Putamen (tissue), 1 donor: ENCODE measurements at places on chromosomes 2 and 18.

DNA sequence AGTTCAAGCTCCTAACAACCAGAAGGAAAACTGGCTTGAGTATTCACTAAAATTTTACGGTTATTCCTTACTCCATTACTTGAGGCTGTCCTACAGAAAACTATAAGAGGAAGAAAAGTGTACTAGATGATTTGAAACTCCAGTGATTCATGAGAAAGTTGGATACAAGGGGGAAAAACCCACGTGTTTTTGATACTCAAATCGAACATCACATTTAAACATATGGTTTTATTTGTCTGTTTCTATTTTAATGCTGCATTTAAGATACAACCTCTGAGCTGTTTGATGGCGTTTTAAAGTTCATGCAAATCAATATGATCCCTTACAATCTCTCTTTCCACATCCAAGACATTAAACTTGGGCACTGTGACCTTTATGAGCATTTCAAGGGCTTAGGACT lies 125.1 kb upstream of the LMAN1 start:
- DNase-seq = no peak

- no peak for DNase-seq
Measured at GRCh38 chr2:237182422-237183123, 96.9 kb downstream of the COPS8 start.

DNA sequence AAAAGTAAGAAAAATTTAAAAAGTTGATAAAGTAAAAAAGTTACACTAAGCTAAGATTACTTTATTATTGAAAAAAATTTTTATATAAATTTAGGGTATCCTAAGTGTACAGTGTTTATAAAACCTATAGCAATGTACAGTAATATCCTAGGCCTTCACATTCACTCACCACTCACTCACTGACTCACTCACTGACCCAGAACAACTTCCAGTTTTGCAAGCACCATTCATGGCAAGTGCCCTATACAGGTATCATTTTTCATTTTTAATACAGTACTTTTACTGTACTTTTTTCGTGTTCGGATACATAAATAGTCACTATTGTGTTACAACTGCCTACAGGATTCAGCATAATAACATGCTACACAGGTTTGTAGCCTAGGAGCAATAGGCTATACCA lies 8.9 kb upstream of the THUMPD2 start:
- DNase-seq = no peak

GRCh38 chr18:23568281-23569138 lies 17.8 kb downstream of the NPC1 start:
- DNase-seq = no peak

DNA sequence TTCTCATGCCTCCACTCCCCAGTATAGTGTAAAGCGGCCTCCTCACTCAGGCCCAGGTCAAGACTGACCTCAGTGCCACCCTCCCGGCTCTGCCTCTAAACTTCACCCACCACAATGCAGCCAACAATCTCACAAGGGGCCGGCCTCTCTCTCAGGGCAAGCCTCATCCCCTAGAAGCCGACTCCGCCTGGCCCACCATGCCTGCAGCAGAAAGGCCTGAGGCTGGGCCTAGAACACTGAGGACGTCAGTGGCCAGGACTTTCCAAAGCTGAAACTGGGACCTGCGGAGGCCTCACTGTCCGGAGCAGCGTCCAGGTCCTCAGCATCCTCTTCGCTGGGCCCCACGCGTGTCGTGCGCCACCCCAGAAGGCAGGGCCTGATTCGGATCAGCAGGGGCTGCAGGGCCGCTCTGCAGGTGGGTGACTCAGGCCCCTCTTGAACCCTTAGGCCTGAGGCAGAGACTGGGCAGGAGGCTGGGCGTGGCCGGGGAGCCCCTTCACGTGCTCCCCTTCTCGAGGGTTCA lies 52.9 kb downstream of the PKDCC start:
- DNase-seq = no peak

- no peak for DNase-seq
Measured at GRCh38 chr2:205482399-205483081, 199.8 kb upstream of the NRP2 start.

DNA sequence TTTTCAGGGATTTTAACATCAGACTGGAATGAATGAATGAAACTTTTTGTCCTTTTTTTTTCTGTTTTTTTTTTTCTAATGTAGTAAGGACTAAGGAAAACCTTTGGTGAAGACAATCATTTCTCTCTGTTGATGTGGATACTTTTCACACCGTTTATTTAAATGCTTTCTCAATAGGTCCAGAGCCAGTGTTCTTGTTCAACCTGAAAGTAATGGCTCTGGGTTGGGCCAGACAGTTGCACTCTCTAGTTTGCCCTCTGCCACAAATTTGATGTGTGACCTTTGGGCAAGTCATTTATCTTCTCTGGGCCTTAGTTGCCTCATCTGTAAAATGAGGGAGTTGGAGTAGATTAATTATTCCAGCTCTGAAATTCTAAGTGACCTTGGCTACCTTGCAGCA lies 53.4 kb downstream of the SMAD4 start:
- no peak for DNase-seq

DNA sequence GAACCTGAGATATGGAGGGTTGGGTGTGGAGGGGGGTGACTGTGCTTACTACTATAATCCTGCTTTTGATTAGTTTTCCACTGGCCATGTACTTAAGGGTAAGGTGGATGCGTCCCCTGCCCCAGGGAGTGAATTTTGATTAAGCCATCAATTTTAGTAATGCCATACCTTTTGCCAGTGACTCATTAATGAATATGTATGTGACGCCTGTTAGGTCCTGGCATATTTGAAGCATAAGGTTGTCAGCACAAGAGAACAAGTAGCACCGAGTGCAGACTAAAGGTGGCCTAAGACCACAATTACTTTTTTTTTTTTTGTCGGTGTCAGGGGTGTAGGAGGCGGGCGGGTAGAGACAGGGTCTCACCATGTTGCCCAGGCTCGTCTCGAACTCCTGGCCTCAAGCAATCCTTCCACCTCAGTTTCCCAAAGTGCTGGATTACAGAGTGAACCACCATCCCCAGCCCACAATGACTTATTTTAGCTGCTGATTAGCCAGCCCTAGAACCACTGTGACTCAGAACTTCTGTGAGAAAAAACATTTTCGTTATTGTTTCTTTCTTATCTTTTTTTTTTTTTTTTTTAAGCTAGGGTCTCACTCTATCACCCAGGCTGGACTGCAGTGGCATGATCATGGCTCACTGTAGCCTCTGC lies 7.0 kb downstream of the TANC1 start:
- DNase-seq = no peak

GRCh38 chr2:205728366-205728765 lies 46.1 kb downstream of the NRP2 start:
- no peak for DNase-seq

DNA sequence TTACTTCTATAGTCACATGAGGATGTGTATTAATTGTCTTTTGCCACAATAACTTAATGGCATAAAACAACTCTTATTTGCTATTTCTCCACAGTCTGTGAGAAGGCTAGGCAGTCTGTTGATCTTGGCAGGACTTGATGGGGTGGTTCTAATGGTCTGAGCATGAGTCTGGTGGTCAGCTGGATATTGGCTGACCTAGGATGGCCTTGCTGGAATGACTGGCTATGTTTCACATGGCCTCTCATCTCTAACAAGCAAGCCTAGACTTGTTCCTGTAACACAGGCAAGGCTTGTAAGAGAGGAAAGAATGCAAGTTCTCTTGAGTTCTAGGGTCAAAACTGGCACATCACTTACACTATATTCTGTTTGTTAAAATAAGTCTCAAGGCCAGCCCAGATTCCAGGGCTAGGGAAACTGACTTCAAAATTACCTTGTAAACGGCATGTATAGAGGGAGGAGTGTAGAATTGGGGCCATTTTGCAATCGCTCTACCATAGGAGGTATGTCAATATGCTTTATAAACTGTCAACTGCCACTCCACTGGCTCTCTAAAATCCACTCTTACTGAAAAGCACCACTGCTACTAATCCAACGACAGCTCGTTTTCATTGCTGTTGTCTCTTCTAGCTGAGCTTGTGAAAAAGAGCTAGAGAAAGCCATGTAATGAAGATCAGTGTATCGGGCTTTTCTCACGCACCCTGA lies 325.0 kb upstream of the PKDCC start:
- no peak for DNase-seq

GRCh38 chr2:20672201-20672951 lies 5.4 kb downstream of the GDF7 start:
- no peak for DNase-seq

DNA sequence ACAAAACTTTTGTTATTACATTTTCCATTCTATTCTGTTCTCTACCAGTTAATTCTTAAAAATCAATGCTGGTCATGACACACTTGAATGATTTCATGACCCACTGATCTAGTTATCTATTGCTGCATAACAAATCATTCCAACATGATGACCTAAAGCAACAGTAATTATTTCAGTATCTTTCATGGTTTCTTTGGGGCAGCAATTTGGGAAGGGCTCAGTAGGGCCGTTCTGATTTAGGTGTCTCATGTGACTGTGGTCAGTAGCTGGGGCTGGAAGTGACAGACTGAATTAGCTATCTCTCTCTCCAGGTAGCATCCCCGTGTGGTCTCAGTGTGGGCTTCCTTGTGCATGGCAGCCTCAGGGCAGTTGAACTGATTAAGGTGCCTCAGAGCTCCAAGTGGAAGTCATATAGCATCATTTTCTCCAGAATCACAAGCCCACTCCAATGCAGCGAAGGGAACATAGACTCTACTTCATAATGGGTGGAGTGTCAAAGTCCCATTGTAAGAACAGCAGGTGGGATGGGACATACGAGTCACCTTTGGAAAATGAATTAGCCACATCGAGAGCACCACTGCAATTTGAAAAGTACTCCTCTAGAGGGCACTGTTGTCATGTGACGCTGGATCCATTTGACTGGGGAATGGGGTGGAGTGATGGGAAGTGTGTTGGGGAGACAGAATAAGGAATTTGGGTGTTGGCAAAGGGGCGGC lies 39.1 kb upstream of the FAM136A start:
- DNase-seq = peak; percentile 34

DNA sequence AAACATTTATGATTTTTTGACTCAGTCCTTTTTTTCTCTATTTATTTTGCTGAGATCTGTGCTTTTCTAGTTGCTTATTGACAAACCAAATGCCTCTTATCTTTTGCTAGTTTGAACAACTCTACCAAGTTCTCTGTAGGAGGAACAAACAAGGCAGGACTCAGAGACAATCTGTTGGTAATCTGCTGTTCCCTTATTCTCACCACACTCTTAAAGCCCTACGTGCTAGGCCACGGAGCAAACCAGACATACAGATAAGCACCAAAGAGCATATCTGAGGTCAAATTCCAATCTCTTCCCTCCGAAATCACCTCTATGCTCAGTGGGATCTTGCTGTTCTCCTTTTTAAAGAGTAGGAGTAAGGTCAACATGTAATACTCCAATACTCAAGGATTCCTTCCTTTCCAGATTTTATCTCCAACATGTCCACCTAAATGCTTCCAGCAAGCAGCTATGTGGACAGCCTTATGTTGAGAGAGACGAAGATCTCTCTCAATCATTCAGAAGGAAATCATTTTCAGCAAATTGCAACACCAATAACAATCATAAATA lies 18.4 kb downstream of the FN1 start:
- DNase-seq = no peak

DNA sequence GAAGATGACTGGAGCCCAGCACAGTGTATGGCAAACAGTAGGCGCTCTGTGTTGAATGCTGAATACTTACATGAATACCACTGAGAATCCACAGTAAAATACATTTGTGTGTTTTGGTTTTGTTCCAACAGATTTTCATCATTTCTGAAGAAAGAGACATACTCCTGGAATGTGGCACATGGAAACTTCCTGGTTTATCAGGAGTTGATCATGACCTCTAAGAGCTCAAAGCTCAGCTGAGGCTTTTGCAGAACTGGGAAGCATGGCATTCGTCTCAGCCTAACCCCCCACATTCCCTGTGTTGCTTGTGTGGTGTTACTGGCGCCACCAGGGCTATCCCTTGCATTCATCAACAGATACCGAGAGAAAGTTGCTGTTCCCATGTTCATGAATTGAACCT lies 316.9 kb upstream of the REV1 start:
- no peak for DNase-seq

- DNase-seq = no peak
Measured at GRCh38 chr2:188404341-188405004, 112.8 kb downstream of the GULP1 start.

DNA sequence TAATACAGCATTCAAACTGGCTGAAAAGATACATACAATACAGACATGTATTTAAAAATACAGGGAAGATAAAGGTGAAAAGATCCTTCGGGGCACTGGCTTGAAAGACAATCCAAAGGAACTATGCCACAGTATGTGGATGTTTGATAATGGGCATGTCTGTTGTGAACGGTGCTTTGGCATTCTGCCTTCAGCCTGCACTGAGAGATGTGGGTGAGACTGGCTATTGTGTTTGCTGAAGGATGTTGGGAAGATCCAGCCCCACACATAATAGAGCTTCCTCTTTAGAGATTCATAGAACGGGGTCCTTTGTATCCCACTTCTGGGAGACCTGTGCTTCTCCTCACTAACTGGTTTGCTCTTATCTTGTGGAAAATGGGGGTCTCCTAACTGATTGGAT lies 65.1 kb upstream of the CXCR4 start:
- DNase-seq = no peak

GRCh38 chr2:196318517-196319377 lies 147.4 kb upstream of the STK17B start:
- DNase-seq = no peak

DNA sequence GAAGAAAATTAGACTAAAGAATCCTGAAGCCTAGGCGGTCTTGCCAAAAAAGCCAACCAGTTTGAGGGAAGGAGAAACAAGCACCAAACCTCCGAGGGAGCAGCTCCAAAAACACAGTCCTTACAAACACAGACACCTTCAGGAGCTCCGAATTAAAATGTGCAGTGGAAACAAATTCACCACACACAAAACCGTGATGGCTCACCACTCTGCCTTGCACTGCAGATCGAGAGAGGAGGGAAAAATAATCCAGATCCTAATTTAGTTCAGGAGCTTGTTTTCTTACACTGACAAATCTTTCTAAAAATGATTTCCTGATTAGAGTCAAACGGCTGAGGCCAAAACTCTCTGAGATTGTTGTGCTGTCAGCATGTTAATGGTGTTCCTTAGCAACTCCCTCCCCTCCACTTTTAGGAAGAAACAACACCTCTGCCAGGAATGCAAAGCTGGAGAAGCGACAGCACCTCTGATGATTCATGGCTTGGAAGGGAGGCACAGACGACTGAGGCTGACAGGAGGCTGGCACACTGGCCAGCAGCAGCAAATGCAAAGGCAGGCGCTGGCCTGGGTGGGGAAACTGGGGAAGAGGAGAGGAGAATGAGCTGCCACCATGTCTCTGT lies 249.4 kb upstream of the KLHL29 start:
- no peak for DNase-seq

- peak; percentile 92 for DNase-seq
Measured at GRCh38 chr2:9003616-9004337, at the start of gene MBOAT2. TSS of gene MBOAT2 (minus strand) at chr2:9003684. CDS start at chr2:9003614, 70 bp downstream.

- no peak for DNase-seq
Measured at GRCh38 chr2:147760984-147761383, 83.8 kb upstream of the ACVR2A start.

GRCh38 chr2:63767307-63767706 lies 74.4 kb upstream of the UGP2 start:
- DNase-seq = no peak

DNA sequence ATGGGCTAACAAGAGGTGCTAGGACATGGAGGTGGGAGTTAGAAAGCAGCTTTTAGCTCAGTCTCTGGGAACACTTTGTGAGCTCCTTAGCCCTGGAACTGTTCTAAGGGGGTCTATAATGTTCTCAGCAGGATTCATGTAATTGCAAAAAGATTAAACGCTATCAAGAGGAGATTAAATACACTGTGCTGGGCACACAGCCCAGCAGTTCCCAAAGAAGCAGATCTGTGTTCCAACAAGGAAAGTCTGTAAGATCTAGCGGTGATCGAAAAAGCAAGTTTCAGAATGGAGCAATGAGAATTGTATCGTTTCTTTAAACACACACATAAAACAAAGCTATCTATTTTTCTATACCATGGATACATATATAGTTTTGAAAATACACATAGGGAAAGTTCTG lies 2.4 kb upstream of the ARID5A start:
- no peak for DNase-seq
